ENCODE measurements at places on chromosomes 5 and 9.

GRCh38 chr9:36575411-36575882 is 2.8 kb downstream of the MELK start:
- no peak for ATAC-seq

DNA sequence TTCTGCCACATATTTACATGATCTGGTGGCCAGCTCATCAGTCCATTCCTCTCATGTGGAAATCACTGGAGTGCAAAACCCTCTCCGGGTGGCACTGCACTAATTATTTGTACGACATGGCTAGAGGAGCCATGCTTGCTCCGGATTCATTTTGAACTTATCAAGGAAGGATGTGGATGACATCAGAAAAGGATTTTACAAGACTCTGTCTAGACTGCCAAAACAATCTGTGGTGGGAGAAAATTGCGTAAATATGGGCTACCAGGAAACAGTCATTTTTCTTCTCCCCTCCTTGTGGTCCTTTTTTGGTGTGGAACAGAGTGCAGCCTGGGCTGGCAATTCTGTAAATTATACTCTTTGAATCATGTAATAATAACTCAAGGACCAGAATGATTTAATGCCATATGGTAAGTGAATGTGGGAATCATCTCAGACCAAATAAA is 123.4 kb upstream of the IFNE start:
- ATAC-seq, result no peak

GRCh38 chr5:160105686-160106360 is 13.4 kb downstream of the PWWP2A start:
- ATAC-seq, result no peak

DNA sequence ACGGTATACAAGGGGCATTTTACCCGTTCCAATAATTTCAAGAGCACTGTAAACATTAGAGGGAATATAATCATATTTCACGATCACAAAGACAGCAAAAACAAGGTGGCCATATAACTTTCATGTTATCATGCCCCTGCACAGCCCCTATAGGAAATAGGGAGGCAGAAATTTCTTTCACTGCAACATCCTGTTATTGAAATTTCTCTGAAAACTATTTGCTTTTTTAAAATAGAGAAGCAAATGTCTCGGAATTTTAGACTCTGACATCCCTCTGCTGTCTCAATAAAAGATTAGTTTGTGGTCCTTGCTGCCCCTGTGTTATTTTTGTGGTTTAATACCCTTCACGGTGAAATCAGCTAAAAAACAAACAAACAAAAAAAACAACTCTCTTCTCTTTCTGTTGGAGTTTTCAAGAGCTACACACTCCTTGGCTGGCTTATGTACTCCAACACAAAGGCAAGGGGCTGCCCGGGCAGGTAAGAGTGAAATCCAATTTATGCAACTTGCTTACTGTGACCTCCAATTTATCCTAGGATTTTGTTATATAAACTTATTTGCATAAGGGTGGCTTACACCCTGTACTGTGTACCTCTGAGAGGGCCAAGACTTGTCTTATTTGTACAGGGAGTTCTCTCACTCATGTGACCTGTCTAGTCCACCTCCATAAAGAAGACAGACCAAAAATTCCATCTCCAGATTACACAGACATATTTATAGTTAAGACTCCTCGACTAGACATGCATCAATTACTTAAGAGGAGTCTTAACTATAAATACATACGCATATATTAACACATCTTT is 223.6 kb downstream of the MLLT3 start:
- no peak for ATAC-seq
